ENCODE measurements at places on chromosomes 11 and 22. TPM values are rescaled to one million over a fixed set of nuclear protein-coding genes. Genes with fewer than 3 reads are reported as not detected.

DNA sequence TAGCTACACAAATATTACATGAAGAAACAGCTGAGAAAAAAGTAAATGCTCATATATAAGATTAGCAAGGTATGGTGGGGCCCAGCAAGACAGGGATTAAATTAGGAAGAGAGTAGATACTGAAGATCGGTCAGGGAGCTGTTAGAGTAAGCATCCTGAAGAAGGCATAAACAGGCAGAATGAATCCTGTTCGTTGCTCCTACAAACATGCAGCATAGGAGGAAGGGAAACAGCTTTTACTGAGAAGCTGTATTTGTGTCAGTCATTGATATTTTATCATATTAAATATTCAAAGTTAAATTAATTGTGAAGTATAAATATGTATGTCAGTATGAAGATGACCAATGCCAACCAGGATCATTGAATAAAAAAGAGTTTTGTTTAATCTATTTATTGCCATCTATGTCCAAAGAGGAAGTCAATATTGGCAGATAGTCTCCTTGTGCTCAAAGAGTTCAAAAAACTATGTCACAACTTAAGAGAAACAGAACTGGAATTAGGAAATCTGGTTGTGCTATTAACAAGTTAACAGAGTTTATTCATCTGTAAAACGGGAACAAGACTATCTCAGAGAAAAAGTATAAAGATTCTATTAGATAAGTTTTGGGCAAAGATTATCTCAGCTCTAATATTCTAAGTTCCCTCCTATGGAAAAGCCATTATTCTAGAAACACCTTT, 255.2 kb downstream of the GRM5 start:
- H3K27me3 ChIP-seq, result no peaks in the 10 kb centered on the region
- no peak overlapping the region for H3K4me3 ChIP-seq
- H3K36me3 ChIP-seq, result no peaks in the 10 kb centered on the region
- DNase-seq, result no peak

DNA sequence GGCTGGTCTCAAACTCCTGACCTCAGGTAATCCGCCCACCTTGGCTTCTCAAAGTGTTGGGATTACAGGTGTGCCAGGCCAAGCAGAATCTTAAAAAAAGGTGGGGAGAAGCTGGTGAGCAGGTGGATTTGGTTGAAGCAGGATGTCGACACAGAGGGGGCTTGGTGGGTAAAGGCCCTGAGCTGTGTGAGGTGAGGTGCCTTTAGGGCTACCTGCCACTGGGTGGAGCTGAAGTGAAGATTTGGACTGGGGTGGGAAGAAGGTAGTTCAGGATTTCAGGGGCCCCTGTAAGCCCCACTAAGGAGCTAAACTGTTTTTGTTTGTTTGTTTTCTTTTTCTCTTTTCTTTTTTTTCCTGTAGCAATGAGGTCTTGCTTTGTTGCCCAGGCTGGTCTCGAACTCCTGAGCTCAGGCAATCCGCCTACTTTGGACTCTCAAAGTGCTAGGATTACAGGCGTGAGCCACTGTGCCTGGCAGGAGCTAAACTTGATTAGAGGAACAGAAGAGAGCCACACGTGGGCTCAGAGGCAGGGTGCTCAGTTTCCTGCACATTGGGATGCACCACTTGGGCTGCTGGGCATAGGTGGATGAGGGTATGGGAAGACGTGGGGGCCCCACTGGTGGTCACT, 6.0 kb downstream of the P2RX6 start:
- no peaks in the 10 kb centered on the region for H3K36me3 ChIP-seq
- no peaks in the 10 kb centered on the region for H3K4me1 ChIP-seq
- DNase-seq, result peak; percentile 16
- no peak overlapping the region for H3K4me3 ChIP-seq

- no peaks in the 10 kb centered on the region for H3K36me3 ChIP-seq
- H3K4me3 ChIP-seq, result no peak overlapping the region
- H3K27me3 ChIP-seq, result peaks cover 18% of the 10 kb centered on the region
- H3K27ac ChIP-seq, result no peak overlapping the region
- H3K4me1 ChIP-seq, result no peaks in the 10 kb centered on the region
Observed at GRCh38 chr22:22196018-22196533, 48.5 kb upstream of the VPREB1 start.

DNA sequence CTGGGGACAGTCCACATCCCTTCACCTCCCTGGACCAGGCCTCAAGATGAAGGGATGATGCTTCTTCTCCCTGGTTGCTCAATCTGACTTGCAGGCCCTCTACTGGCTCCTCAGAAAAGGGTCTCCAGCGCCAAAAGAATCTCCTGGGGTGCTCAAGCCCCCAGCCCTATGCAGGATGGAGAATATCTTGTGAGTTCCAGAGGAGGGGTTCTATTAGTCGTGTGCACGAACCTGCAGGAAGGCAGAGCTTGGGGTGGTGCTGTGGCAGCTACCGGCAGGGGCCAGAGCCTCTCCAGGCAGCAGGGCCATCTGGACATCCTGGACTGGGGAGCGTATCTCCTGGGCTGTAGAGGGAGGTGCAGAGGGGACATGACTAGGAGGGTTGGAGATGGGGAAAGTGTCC, 1339.5 kb downstream of the BRD1 start:
- H3K4me1 ChIP-seq, result no peaks in the 10 kb centered on the region
- H3K27me3 ChIP-seq, result peaks cover 13% of the 10 kb centered on the region
- DNase-seq, result no peak
- no peak overlapping the region for H3K4me3 ChIP-seq

GRCh38 chr11:6377902-6378639, 12.2 kb upstream of the SMPD1 start:
- H3K27ac ChIP-seq, result no peak overlapping the region
- DNase-seq, result no peak
- H3K27me3 ChIP-seq, result no peaks in the 10 kb centered on the region
- no peak overlapping the region for H3K4me3 ChIP-seq
- H3K36me3 ChIP-seq, result no peaks in the 10 kb centered on the region

GRCh38 chr22:30825711-30826505, 131.2 kb downstream of the OSBP2 start:
- no peak overlapping the region for H3K4me3 ChIP-seq
- DNase-seq, result no peak
- no peaks in the 10 kb centered on the region for H3K27me3 ChIP-seq
- no peaks in the 10 kb centered on the region for H3K36me3 ChIP-seq

GRCh38 chr11:58745705-58746364, 14.1 kb upstream of the GLYAT start:
- H3K27me3 ChIP-seq, result no peaks in the 10 kb centered on the region
- no peak for DNase-seq
- H3K4me3 ChIP-seq, result no peak overlapping the region
- H3K4me1 ChIP-seq, result no peaks in the 10 kb centered on the region
- no peaks in the 10 kb centered on the region for H3K36me3 ChIP-seq

- H3K4me1 ChIP-seq, result peaks cover 38% of the 10 kb centered on the region
- no peaks in the 10 kb centered on the region for H3K27me3 ChIP-seq
- H3K36me3 ChIP-seq, result no peaks in the 10 kb centered on the region
- DNase-seq, result no peak
- peak overlapping the region; percentile 97 for H3K27ac ChIP-seq
Observed at GRCh38 chr11:47948137-47948536, 32.2 kb upstream of the PTPRJ start.

- no peaks in the 10 kb centered on the region for H3K27me3 ChIP-seq
- no peak for DNase-seq
- H3K36me3 ChIP-seq, result no peaks in the 10 kb centered on the region
- H3K27ac ChIP-seq, result no peak overlapping the region
- peaks cover 23% of the 10 kb centered on the region for H3K4me1 ChIP-seq
Observed at GRCh38 chr22:46001046-46001425, 24.1 kb upstream of the WNT7B start.

Gene PANX2
- 11.9 TPM for total RNA-seq

Gene GPHA2
- not detected for total RNA-seq

Gene OR2AG2
- not detected for total RNA-seq
